CD4-positive, alpha-beta T cell treated with Interleukin-21 for 1 hour (primary cell): ENCODE measurements at places on chromosomes 1 and 21.

DNA sequence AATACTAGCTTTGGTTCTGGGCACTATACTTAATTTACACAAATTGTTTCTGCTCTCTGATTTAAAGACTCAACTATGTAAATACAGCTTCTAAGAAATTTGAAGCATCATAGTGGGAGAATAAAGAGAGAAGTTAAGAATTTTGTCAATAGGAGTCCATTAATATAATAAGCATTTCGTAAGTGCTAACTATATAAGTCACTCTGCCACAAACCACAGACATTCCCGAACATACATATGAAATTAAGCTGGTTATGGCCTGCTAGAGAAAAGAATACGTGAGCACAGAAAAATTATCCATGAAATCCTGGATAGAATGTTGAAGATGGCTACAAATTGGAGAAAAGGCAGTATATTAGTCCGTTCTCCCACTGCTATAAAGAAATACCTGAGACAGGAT is 526.2 kb downstream of the MRPL39 start:
- DNase-seq, result no peak

DNA sequence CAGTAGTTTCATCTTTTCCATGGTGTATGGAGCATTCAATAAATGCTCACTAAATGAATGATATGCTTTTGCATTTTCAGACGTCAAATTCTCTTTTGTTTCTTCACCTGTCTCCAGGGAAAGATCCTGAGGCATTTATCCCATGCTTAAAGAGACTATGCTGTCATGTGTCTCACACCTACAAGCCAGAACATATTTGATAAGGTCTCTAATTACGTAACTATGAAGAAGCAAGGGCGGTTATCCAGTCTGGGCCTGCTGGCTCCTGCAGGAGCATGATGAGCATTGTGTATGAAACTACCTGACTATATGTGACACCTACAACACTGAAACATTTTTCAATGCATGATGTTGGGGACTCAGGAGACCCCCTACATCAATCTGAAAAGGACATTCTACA is 51.8 kb downstream of the FBXO42 start:
- DNase-seq, result no peak

- peak; percentile 50 for DNase-seq
Measured at GRCh38 chr1:206472454-206472853, 2.2 kb downstream of the IKBKE start.

GRCh38 chr1:204172404-204173029 is 6.4 kb upstream of the REN start:
- no peak for DNase-seq

DNA sequence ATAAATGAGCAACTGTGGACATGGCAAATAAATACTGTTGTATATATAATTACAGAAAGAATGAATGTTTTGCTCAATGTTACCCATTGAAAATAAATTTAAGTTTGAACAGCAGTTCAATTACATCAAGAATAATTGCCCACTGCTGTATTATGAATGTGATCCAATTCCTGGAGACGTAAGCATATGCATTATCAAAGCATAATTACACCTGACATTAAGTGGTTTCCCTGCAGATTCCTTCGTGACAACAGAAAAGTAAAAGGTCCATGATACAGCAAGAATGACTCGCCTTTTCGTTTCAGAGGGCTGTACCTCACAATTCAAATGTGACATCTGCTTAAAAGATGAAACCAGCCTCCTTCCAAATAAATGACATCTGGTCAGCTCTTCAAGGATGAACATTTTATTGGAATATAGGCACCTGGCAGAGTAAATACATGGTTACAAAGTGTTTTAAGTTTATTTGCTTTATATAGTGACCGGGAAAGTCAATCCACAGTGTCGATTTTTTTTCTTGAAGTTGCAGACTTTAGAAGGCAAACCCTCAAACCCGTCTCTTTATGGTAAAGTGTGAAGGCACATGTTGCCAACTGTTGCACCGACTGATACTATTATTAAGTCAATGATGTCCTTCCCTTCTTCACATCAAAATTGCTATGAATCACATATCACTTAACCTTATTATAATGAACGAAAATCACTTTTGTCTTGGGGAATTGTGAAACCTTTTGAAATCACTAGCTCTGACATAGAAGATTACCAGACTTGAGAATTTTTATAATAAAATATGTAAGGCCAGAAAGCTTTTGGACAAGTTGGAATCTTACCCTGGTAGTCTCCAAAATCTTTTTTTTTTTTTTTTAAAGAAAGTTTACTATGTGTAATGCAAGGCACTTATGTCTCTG is 36.2 kb upstream of the EDEM3 start:
- no peak for DNase-seq

DNA sequence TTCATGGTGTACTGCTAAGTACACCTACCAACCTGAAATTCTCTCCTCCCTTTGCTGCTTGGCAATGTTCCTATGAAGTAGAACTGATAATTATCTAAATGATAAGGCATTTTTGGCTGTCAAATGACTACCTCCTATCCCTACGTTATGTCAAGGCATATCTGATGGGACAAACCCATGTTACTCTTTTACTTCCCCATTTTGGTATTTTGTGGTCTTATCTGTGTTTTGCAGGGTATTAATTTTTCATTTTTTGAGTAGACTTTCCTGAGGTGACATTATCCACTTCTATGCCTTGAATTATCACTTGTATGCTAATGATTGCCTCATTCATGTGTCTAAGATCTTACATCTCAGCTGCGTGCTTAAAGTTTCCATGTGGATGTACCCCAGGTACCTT is 499.6 kb upstream of the B3GALT2 start:
- DNase-seq, result no peak

DNA sequence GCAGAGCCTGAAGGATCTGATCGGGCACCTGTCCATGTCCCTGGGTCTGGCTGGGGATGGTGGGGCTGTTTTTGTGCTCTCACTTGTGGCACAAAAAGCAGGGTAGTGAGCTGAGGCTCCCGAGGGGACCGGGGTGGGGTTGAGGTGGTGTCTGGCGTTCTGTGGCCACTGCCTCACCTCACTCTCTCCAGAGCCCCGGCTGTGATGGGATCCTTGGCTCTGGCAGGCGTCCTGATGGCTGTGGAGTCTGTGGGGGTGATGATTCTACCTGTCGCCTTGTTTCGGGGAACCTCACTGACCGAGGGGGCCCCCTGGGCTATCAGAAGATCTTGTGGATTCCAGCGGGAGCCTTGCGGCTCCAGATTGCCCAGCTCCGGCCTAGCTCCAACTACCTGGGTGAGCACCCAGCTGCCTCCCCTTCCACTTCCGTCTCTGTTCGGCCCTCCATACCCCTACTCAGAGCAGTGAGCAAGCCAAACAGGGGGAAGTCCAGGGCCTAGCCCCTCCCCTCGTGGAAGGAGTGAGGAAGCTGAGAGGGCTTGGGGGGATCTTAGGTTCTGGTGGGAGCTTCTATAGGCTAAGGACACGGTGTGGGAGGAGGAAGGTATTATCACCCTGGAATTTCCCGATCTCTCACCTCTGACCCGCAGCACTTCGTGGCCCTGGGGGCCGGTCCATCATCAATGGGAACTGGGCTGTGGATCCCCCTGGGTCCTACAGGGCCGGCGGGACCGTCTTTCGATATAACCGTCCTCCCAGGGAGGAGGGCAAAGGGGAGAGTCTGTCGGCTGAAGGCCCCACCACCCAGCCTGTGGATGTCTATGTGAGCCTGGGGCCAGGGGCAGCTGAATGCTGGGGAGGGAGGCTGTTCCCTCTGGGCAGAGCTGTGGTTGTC is 7.0 kb downstream of the ADAMTSL4 start:
- no peak for DNase-seq
